Activated T-helper 9 cell treated with anti-CD3 and anti-CD28 coated beads, Interleukin-2, amount 50 U/mL, for 16 hours (primary cell): ENCODE measurements at places on chromosomes 5 and 9.

DNA sequence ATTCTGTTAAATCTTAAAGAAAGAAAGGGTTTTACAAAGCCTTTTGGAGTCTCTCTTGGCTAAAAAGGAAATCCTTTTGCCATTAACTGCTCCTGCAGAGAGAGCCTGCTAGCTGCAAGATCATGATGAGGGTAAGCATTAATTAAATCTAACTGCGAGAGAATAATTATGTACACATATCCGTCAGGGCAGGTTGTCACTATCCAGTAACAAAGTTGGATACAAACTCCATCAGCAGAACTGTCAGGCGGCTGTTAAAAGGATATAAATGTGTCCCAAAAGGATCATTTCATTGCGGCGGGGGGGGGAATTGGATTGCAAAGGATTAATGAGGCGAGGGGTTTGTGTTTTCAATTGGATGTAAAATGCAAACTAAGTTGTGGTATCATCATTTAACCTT is 289.3 kb downstream of the ASTN2 start:
- DNase-seq, result no peak

- no peak for DNase-seq
Observed at GRCh38 chr9:13209498-13209897, 70.0 kb downstream of the MPDZ start.

DNA sequence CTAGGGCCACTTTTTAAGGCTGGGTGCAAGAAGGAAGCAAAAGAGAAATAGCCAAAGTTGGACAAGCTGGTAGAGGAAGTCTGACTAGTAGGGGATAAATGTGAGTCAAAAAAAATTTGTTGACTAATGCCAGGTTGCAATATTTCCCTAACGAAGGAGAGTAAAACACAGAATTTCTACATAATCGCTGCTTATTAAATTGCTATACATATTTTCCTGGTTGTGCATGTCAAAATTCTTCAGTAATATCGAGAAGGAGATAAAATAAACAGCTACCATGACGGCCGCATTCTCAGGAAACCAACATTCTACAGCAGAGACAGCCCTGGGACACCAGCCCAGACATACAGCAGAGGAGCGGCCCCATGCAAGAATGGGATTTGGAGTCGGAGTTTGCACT is 148.3 kb downstream of the ESM1 start:
- DNase-seq, result no peak

DNA sequence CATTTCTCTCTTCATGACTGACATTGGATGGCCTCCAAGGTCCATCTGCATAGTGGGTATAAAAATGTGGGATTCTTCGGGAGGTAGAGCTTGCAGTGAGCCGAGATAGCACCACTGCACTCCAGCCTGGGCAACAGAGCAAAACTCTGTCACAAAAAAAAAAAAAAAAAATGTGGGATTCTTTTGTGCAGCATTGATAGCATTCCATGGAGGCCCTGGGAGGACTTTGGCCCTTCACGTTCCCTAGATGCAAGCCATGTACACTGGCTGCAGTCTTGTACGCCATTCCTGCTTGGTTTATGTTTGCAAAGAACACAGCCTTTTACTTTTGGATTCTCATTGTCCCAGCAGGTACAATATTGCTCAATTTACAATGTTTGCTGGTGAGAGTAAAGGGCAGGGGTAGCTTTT is 157.8 kb downstream of the SLCO4C1 start:
- DNase-seq, result no peak

GRCh38 chr5:58493141-58493540 is 1.9 kb downstream of the GAPT start:
- no peak for DNase-seq
